ENCODE measurements at places on chromosomes 2 and 18.

GRCh38 chr2:151861174-151861573, 33.0 kb upstream of the ARL5A start:
- no peak for DNase-seq

GRCh38 chr2:147774805-147775204, 70.0 kb upstream of the ACVR2A start:
- no peak for DNase-seq

GRCh38 chr2:45138904-45139303, 129.7 kb upstream of the SIX2 start:
- no peak for DNase-seq

DNA sequence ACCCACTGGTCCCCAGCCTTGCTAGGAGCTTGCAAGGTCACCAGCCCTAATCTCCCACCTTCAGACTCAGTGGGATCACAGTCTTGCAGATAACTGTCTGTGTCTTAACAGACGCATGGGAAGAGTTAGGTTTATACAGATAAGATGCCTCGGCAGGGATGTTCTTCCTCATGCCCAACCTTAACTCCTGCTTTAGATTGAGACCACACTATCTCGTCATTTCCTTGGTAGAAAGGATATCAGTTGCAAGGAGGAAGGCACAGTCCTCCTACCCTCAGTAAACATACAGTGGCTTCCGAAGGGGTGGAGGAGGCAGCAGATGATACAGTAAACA, 7.2 kb downstream of the NT5DC4 start:
- DNase-seq: no peak

- no peak for DNase-seq
These were observed 421.5 kb upstream of the MEIS1 start for GRCh38 chr2:66013456-66013855.

DNA sequence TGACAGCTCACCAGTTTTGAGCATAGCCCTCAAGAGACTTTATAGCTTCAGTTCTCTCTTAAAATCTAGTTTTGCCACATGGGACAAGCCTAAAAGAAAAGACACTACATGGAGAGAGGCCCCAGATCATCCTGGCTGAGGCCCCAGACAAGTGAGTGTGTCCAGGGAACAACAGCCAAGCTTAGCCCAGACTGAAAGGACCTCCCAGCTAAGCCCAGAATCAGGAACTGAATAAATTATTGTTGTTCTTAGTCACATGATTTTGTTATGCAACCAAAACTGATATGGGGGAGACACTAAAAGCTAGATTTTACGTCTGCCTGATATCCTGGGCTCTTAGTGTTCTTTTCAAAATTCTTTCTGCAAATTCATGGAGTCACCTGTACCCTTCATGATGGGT, 29.3 kb upstream of the LBH start:
- DNase-seq: peak; percentile 40

- no peak for DNase-seq
These were observed 740.8 kb upstream of the HS6ST1 start for GRCh38 chr2:129059476-129059875.

DNA sequence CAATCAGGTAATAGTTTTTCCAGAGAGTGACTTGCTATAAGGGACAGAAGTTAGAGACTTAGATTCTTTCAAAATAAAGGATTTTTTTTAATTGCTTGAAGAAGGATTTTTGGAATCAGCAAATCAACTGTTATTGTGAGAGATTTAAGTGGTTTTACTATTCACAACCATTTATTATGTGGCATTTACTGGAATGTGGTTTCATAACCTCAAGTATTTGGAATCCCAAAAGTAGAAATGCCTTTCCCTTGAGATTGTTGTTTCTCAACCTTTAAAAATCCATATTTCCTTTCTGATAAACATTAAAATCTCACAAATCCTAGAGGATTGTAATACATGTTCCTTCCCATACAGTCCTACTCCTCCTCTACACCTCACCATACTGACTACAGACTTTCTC, 5.0 kb downstream of the TANK start:
- no peak for DNase-seq

DNA sequence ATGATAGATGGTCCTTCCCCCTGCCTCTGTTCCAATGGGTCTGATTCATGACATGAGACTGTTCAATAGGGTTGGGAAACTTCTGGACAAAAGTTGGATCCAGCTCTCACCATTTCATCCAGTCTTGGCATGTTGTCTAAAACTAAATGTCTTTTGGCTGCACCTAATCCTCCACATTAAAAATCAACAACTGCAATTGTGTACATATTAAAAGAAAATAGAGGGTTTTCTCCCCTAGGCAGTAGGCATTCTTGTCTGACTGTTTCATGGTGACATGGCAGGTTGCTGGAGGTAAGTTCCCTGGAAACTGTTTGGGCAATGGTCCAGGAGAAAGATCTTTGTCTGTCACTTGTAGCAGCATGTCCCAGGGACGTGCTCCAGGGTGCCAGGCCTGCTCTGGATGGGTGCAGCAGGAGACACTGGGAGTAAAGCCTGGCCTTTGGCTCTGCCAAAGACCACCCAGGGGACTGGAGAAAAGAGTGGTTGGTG, 135.8 kb downstream of the TCF4 start:
- peak; percentile 25 for DNase-seq

DNA sequence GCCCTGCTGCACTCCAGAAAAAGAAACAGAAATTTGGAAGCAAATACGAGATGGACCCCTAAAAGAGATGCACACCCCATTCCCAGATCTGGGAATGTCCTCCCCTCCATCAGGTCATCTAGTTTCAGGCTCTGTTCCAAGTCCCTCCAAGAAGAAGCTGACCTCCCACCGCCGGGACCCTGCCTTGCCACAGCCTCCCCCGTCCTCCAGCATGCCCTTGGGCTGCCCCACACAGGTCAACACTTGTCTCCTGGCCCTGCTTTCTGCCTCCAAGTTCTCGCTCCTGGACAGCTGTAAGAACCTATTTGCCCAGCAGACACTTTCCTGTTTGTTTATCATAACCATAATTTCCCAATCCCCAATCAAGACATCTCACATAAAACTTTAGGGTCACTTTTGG, 2.0 kb downstream of the ASPRV1 start:
- no peak for DNase-seq

DNA sequence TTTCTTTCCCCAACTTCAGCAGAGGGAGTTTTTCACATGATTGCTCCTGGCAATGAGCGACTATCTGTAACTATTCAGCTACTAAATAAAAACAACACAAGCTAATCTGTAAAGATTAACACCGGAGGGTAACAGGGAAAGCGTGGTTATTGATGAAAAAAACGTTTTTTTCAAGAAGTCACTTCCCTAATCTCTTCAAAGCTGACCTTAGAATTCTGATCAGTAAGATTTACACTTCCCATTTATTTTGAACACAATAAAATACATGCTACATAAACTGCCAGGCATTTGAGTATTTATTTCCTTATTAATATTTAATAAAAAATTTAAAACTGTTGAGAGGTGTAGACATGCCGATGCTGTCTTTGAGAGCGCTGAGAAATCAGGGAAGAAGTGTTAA, 207.4 kb upstream of the HDAC4 start:
- DNase-seq: no peak

DNA sequence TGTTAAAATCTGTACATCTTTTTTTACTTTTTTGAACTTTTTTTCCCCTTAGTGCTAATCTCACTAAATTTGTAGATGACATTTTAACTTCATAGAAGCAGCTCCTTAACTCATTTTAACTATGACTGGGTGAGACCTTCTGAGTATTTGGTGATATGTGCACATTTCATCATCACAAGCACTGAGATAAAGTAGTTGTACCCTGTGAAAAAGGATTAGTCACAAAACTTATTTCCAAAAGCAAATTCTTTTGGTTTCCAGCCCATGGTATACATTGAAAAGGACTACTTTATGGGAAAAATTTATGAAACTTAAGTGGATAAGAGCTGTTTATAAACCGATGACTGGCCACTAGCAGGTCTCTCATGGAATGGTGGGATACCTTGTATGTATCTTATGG, 581.5 kb downstream of the PLCL1 start:
- no peak for DNase-seq

DNA sequence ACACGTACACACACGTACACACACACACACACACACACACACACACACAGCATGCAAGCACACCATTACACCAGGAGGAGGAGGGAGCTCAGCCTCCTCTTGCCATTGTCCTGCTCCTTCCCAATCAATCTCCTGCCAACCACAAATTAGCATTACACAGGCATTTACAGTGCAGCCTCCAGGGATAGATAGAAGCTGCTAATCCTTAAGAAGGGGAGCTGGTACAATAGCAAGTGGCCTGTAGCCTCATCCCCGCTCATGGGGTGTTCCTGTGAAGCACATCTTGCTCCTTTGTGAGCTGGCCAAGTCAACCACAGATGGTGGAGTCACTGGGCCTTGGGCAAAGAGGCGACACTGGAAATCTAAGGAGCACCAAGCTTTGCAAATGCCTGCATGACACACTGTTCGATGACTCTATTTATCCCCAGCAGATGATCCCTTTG, 110.3 kb upstream of the PKDCC start:
- no peak for DNase-seq

- DNase-seq: no peak
These were observed 42.4 kb downstream of the RBBP8 start for GRCh38 chr18:22975508-22975907.

DNA sequence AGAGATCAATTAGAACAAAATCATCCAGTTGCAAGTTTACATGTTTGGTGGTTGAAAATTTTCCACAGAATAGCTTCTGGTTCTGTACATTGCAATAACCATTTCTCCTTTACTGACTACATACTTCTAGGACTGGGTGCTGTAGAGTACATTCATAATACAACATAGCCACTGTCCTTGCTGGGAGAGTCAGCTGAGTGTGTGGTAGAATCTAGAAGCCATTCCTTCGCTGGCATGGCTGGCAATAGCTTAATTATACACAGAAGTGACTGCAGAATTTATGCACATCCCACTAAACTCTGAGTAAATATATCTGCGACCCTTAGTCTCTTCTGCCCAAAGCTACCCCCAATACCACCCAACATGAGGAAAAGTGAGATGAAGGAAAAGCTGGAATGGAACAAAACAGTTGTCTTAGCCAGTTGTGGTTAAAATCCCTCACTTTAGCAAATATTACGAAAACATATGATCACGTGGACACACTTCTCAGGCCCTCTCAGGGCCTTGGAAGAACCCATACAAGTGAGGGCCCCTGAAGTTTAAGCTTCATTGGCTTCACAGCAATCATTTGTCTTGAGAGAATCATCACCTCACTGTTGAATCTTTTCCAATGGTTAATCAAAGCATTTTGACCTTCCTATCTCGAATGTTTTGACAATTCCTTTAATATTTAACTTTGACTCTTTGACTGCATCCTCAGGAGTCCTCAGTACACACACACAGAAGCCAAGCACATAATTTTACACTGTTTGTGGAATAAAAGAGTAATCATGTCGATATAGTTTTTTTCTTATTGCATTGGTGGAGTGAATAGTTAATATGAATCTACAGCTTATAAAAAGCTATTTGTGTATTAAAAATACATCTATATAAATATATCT, 225.1 kb downstream of the ZNF385B start:
- no peak for DNase-seq

DNA sequence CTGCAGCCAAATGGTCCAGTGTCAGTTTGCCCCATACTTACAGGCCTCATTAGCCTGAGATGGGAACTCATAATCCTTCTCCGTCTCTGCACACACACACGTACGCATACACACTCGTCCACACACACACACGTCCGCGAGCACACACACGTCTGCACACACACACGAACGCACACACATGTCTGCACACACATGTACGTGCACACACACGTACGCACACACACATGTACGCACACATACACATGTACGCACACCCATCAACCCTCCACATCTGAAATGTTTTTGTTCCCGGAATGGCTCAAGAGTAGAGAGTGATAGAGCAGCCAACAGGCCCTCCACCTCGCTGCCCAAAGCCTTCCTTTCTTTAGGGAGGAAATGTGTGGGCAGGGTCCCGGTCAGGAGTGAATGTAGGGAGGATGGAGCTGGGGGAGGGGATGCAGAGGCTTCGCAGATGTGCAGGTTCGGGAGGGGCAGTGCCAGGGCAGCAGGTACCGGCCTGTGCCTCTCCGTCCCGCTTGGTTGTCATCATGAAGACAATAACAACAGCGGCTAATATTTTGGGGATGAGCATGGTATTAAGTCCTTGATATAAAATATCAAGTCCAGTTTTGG, 52.7 kb downstream of the PTGR3 start:
- no peak for DNase-seq

DNA sequence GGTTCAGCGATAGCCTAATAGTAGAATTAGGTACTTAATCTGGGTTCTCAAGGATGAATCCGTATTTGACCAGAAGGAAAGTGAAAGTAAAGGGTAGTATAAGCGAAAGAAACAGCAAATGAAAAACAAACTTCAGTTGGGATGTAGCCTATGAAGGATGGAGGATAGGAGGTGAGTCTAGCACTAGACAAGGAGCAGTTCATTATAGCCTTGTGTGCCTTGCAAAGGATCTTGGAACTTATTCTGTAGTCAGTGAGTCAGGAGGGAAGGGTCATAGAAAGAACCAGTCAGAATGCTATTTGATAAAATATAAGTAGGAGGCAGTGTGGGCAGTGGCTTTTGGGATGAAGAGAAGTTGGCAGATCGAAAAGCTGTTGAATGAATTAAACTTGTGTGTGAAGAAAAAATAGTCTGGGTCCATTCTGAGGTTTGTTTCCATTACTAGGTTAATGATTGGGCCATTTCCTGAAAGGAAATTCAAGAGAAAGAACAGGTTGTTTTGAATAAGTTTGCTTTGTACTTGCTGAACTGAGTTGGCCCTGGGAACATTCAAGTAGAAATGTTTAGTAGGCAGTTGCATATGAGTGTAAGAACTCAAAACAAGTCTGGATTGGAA, 48.5 kb downstream of the ANKRD12 start:
- DNase-seq: no peak

DNA sequence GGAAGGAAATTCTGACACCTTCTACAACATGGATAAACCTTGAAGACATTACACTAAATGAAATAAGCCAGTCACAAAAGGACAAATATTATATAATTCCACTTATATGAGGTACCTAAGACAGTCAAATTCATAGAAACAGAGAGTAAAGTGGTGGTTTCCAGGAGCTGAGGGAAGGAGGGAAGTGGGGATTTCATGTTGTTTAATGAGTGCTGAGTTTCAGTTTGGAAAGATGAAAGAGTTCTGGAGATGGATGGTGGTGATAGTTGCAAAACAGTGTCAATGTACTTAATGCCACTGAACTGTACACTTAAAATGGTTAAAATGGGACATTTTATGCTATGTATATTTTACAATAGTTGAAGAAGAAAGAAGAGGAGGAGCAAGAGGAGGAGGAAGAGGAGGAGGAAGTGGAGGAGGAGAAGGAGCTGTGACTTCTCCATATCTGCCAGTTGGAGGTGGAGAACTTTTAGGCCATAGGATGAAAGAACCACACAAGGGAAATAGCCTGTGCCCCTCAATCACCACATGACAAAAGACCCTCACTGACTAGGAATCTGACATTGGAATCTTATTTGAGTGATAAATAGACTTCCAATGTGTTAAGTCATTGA, 55.3 kb upstream of the LGALSL start:
- DNase-seq: no peak

- no peak for DNase-seq
These were observed 180.1 kb upstream of the APCDD1 start for GRCh38 chr18:10274301-10274700.
